Adipocyte (in vitro differentiated cells): ENCODE measurements at places on chromosomes 12 and 14.
A peak's percentile ranks its signal among the peaks of the same experiment; 100 is the strongest.

- no peak for DNase-seq
Measured at GRCh38 chr14:32603992-32604565, 275.0 kb downstream of the AKAP6 start.

GRCh38 chr12:110071967-110072366 is 23.6 kb upstream of the C12orf76 start:
- DNase-seq = no peak

DNA sequence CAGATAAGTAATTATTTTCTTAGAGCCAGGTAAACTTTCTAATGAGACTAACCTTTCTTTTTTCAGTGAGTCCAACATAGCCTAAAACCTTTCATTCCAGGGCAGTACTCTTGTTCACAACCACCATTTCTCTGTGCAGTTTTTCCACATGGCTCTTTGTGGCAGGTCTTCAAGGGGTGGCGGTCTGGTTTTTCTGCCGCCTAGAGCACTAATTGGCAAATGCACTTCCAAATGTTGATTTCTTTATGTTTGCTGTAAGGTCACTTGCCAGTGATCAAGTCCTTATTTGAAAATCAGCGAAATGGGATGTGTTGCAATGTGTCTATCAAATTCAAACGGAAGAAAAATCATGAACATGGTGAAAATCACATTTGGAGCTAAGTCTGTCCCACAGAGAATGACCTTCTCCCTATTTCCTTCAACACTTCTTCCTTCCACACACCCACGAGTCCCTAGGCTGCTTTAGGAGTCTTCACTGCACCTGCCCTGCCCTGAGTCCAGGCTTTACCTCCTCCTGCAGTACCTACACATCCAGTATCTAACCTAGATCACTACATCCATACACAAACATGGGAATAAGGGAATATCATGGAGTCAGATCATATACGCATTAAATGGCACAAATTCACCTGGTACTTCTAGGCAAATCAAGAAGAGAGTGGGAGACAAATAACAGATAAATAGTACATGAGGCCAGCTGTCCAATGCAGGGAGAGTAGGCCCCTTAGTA is 1.9 kb downstream of the SRGAP1 start:
- peak; percentile 37 for DNase-seq

DNA sequence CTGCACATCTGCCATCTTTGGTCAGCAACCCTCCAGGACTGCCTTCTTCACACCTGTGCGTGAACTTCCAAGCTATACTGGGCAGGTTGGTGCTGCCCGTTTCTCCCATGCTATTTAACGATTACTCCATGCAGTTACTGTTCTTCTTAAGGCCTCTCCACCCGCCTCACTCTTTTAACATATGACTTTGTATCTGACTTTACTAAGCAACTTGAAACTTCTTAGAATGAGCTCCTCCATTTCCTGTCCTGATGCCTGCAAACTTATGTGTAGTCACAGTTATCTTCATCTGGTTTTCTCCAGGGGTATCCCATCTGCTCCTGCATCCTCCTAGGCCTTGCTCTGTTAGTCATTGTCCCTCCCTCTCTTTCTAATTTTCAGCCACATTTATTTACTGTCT is 35.7 kb downstream of the PRKCH start:
- DNase-seq = no peak

DNA sequence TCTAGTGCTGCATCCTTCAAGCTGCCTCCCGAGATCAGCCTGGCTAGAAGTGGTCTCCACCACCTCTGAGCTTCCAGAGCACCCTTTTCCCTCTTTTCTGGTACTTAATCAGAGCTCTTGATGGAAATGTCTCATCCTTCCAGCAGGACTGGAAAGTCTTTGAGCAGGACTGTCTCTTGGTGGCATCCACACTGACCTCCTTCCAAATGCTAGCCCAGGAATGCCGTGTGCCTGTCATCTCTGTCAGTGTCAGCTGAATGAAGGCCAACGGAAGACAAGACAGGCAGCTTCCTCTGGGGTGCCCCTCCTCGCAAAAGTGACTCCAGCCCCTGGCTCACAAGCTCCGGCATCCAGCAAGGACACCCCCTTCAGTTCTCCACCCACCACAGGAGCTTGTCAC is 171.3 kb upstream of the FKBP4 start:
- DNase-seq = no peak

DNA sequence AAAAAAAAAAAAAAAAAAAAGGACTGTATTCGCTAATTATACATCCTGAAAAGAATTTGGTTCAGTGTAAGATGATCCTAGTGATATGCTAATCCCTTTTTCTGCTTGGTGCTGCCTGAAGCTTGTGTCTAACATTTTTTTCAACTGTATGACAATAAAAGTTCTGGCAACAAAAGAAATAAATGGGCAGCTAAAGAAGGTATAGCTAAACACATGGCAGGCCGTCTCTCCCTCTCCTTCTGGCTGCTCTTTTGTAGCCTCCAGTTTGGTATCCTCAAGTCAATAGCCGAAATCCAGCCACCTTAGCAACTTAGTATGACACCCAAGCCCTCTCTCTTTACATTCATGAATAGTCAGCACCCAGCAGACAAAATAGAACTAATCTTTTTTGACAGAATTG is 198.3 kb upstream of the OTX2 start:
- no peak for DNase-seq

GRCh38 chr12:57455374-57456144 is 452 bp downstream of the INHBE start:
- DNase-seq = no peak
